Right kidney (tissue), 9 donors: ENCODE measurements at places on chromosomes 12 and 14.
A peak's percentile ranks its signal among the peaks of the same experiment; 100 is the strongest.

DNA sequence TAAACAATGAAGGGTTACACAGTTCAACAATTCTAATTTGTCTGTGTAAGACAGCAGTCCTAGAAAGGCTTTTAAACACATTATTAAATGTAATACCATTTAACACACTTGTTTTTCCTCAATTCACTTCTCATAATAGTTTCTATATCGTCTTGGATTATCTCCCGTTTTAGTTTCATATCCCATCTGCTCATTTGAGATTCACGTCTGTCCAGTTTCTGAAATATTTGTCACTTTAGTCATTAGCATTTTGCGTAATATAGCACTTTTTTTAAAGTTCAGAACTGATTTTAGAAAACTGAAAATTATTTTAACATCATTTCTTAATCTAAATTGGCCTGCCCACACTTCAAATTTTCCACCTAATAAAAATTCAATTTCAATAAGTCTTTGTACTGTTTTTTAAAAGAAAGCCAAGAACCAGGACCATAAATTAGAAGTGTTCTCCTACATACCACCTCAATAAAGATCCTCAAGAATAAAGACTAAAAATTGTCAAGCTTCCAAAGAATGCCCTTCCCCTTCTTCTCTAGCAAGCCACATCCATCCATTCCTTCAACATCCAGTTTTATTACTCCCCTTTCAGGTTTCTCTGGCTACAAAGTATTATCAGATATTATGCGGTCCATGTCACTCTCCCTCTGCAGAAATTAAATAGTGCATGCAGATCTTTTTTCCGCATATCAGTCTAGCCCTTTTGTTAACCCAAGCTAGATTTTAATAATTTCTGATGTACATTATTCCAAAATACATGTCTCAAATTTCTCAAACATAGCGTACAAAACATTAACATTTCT lies 11.9 kb downstream of the MED13L start:
- no peak for DNase-seq

- DNase-seq = no peak
Observed at GRCh38 chr12:80829767-80830166, 108.0 kb downstream of the LIN7A start.

GRCh38 chr14:60510254-60510950 lies 1.5 kb downstream of the SIX6 start:
- peak; percentile 73 for DNase-seq

- no peak for DNase-seq
Observed at GRCh38 chr12:115619889-115620288, 657.6 kb downstream of the MED13L start.

DNA sequence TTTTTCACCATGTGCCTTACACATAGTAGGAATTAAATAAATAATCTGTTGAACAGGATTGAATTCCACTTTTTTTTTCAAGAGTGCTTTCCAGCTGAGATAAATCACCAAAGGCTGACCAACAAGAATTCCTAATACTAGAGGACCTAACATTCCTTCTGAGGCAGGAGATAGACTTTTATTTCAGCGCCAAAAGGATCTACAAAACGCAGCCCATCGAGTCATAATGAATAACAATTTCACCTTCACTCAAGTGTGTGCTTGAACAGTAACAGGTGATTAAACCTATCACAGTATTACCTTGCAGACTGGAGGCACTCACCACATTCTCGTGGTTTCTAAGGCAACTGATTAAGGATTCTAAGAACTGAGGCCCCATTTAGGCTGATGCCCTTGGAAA lies 224.3 kb upstream of the ATP2B1 start:
- no peak for DNase-seq

- DNase-seq = no peak
Observed at GRCh38 chr14:76090616-76091391, 60.9 kb upstream of the GPATCH2L start.

DNA sequence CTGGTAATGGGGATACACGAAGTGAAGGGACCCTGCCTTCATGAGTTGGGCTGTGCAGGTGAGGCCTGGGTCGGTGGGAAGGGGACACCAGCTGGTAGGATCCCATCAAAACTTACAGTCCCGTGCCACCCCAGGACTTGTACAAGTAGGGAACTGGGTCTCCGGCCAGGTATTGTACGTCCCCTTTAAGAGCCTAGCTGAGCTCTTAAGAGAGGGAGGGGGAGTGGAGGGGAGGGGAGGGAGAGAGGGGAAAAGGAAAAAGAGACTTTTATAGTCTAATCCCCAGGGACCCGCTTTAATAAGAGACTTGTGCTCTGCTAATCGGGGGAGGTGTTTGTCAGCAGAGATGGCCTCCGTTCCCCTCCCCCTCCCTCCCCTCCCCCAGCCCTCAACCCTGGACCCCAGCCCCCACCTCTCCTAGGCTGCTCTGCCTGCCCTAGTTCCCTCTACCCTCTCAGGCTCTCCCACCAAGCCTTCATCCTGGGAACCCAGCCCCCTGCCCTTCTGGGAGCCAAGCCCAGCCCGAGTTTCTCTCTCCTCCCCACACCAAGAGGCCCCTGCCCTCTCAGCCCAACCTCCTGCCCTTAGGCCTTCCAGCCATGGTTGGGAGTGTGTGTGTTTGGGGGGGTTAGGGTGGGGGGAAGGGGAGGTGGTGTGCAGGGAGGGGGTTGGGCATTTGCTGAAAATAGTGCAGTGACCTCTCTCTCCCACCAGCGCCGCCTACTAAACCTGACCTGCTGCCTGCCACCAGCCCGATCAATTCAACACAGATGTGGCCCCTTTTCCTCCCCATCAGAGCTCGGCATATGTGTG lies 2.6 kb downstream of the GDF11 start:
- DNase-seq = peak; percentile 67

- DNase-seq = peak; percentile 62
Observed at GRCh38 chr14:95651821-95652583, 34.2 kb upstream of the TCL1B start.

- no peak for DNase-seq
Observed at GRCh38 chr14:102020058-102020971, 55.9 kb downstream of the DYNC1H1 start.

- DNase-seq = no peak
Observed at GRCh38 chr12:85072826-85073225, 36.7 kb downstream of the LRRIQ1 start.

- DNase-seq = no peak
Observed at GRCh38 chr14:80669426-80669825, 272.1 kb downstream of the CEP128 start.
